Activated CD4-positive, alpha-beta memory T cell treated with anti-CD3 and anti-CD28 coated beads, Interleukin-2, amount 10 ng/mL, durations not matched to agents 7 days and 5 days (primary cell): ENCODE measurements at places on chromosomes 5 and 9.

DNA sequence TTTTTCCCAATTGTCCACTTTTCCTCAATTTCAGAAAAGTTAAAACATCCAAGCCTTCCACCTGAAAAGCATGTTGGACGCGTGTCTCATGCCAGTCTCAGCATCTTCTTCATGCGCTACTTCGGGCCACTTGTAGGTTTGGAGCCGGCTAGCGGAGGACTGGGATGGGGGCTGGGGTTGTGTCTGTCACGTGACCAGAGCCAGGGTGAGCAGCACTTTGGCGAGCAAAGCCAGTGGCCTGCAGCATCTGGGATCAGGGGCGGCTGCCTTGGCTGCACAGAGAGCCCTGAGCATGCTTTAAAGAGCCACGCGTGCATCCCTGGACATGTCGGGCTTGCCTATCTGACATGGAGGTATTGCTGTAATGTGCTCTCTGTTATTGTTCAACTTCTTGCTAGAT, 41.2 kb downstream of the SLC6A3 start:
- DNase-seq, result no peak

GRCh38 chr5:154236-154635, 37.1 kb upstream of the LRRC14B start:
- DNase-seq, result no peak

DNA sequence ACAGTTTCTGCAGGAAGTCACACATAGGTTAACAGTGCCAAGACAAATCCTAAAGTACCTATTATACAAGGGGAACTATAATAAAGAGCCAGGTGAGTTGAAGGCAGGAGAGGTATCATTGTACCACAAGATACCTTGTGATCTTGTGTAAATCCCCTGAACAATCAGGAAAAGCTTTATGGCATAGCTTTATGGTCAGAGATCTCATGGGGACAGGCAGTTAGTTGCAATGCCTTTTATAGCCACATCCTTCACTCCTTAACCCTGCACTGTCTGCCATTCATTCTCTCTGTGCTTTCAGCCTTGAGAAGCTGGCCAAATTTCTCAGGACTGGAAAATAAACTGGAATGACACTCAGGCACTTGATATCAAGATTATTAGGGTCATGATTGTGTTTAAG, 97.0 kb downstream of the GHR start:
- DNase-seq, result no peak

DNA sequence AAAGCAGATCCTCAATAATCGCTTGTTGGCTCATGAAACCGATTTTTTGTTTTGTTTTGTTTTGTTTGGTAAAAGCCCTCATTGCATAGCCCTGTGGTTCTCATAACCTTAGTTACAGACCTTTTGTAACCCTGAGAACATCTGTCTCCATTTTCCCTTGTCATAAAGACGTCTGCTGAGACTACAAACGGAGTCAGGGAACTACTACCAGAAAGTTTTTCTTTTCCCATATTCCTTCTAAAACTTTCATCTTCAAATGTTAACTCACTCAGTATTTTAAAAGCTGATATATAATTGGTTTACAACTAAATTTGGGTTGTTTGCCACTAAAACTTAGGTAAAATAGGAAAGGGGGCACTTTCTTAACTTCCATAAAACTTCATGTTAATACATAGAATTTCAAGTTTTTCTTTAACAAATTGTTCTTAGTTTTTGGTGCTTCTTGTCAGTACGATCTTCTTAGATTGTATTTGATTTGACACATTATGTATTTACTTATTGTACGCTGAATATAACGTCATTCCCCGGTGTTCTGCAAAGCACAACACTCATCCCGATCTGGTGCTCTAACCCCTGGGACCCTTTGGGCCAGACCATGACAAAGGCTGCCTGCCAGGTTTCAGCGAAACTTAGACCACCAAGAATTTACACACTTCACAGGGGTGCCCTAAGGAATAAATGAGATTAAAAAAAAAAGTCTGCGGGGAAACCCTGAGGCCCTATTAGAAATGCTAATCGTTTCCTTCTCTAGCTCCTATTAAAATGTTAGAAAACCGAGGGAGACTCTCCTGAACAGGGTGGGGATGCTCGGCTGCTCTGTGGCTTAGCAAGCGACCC, 1.1 kb upstream of the ANP32B start:
- no peak for DNase-seq

DNA sequence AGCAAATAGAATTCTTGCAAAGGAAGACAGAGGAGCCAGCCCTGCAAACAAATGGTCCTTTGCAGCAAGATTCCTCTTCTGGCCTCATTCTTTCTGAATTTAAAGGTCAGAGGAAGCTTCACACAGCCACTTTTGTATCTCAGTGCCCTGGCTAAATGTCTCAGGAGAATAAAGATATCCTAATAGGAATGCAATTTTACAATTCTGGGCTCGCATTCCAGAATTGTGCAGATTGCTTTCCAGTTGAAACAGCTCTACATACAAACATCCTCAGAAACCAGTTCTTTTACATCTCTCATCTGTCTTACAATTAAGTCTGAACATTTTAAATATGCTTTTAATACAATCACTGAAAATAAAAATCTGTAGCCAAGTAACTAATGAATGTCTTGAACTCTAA, 14.6 kb upstream of the ACOT12 start:
- DNase-seq, result no peak

DNA sequence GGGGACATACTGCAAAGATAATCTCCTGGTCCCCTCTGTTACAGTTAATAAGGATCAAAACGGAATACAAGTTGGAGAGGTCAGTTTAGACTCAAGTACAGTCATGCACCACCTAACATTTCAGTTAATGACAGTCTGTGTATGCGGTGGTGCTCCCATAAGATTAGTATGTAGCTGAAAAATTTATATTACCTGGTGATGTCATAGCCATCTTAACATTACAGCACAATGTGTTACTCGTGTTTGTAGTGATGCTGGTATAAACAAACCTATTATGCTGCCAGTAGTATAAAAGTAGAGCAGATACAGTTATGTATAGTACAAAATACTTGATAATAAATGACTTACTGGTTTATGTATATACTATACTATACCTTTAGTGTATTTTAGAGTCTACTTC, 207.9 kb downstream of the GDNF start:
- DNase-seq, result no peak

GRCh38 chr9:112003538-112003937, 106.9 kb downstream of the UGCG start:
- DNase-seq, result no peak

GRCh38 chr9:68705531-68706362, 707 bp downstream of the PIP5K1B start:
- DNase-seq, result no peak

GRCh38 chr9:36398745-36399144, 1.3 kb downstream of the RNF38 start:
- no peak for DNase-seq

- DNase-seq, result no peak
Observed at GRCh38 chr9:127528422-127529251, 77.3 kb downstream of the LRSAM1 start.

DNA sequence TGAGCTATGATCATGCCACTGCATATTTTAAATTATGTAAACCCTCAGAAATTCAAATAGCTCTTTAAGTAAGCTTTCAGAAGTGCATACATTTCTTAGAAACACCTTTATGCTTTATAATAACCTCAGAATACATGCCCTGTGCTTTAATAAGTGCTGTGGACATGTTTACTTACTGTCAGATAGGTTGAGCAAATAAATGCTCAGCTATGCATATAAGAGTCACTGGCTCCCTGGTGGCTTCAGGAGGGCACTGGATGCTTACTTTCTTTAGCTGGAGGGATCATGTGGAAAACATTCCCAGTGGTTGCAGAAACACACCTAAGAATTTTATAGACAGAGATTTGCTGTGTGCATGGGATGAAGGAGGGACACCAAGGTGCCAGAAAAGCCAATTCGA, 74.4 kb downstream of the PDE6A start:
- DNase-seq, result no peak

- DNase-seq, result peak; percentile 71
Observed at GRCh38 chr9:131500939-131501541, 1.7 kb upstream of the POMT1 start.

GRCh38 chr9:37745970-37746369, 7.6 kb upstream of the TRMT10B start:
- DNase-seq, result no peak

DNA sequence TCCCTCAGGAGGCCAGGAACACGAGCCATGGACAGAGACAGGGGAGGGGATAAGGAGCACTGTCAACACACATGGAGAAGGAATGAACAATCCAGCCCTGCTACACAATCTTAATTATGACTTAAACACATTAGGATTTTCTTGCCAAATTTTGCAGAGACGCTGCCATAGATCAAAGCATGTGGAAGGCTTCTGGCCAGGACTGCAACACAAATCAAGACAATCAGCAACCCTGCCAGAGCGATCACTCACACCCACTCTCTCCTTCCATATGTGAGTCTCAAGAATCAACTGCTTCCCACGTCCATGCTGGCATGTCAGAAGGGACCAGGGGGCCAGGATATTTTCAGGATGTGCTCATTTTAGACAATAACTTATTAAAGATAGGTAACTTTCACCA, 85.6 kb downstream of the ROR2 start:
- no peak for DNase-seq

GRCh38 chr9:93665637-93666438, 89.5 kb downstream of the PHF2 start:
- no peak for DNase-seq

DNA sequence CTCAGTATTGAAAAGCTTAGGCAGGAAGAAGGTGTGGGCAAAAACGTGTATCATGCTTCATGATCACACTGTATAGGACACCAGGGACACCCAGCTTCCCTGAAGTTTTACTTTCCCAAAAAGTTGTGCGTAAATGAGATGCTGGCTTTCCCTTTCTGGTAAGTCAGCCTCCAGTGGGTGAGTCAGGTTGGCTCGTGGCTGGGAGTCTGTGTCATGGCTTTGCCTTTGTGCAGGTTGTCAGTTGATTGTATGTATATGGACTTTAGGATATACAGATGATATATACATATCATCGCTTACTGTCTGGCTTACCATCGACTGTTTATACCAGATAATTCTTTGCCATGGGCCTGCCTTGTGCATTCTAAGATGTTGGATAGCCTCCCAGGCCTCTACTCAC, 34.2 kb downstream of the ADRB2 start:
- no peak for DNase-seq

- DNase-seq, result no peak
Observed at GRCh38 chr9:89942643-89943042, 337.8 kb downstream of the GADD45G start.

GRCh38 chr5:1137567-1138444, 25.9 kb upstream of the SLC12A7 start:
- no peak for DNase-seq

- DNase-seq, result no peak
Observed at GRCh38 chr5:11043881-11044280, 282.8 kb upstream of the DAP start.

DNA sequence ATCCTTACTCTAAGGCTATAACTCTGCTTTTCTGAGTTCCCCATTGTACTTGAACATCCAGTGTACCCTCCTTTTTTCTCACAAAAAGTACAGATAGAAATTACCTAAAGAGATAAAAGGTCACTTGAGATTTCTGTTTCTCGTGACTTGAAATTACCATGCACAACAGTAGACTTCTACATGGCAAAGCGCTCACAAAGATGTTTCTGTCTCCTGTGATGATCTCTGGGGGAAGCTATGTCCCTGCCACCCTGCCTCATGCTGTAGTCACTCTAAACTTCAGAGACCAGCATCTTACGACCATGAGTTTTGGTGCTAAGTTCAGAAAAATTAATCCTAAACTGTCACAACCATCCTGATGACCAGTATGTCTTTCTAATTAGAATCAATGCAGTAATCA, 36.2 kb downstream of the NFIB start:
- no peak for DNase-seq

DNA sequence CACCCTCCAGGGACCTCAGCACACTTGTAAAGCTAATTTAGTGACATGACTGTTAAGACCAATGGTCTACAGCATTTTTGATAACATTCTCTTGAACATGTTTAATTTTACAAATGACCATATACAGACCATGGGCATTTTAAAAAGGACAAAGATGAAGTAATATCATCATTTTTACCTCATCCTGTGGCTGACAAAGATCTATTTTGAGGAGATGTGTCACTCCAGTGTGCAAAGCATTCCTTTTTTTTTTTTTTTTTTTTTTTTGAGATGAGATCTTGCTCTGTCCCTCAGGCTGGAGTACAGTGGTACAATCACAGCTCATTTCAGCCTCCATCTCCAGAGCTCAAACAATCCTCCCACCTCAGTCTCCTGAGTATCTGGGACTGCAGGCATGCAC, 118.2 kb upstream of the TBC1D2 start:
- DNase-seq, result no peak

GRCh38 chr5:81856948-81857928, 106.3 kb upstream of the SSBP2 start:
- peak; percentile 19 for DNase-seq

DNA sequence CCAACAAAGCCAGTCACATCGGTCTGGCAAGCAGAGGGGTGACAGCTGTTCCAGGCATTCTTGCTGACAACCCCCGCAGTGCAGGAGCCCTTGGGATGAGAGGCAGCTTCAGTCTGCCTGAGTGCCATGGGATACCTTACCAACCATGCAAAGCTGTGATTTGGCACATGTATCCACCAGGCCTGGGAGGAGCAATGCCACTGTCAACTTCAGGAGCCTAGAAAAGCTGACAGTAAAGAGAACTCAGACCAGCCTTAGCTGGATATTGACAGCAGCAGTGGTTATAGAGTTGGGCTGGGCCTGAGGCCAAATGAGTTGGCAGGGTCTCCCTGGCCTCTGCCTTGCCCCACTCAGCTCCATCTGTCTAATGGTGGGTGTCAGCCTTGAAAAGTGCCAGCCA, 10.1 kb upstream of the PLPPR1 start:
- no peak for DNase-seq

- DNase-seq, result no peak
Observed at GRCh38 chr5:25862276-25862675, 1176.1 kb downstream of the CDH9 start.

DNA sequence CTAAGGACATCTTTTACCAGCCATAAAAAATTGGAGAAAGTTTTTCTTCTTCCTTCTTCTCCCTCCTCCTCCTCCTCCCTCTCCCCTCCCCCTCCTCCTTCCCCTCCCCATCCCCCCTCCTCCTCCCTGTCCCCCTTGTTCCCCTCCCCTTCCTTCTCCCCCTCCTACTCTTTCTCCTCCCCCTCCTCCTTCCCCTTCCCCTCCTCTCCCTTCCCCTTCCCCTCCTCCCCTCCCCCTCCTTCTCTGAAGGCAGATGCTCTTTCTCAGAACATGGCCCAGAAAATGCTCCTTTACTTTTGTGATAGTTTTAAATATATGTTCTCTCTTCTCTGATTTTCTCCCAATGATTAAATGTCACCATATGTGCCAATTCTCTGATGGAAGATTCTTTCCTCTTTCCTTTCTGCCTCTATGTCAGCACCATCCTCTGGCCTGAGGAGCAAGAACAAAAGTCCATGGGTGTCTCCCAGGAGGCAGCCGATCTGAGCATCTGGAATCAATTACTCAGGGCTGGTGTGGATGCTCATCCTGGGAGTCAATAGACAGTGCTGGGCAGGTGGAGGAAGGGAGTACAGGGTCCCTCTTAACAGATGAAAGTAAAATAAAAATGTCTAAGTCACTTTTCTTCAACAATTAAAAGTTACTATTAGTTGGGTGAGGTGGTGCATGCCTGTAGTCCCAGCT, 63.0 kb upstream of the GNA14 start:
- no peak for DNase-seq

GRCh38 chr5:78912085-78912771, 72.9 kb downstream of the ARSB start:
- DNase-seq, result no peak
